ENCODE measurements at places on chromosomes 1 and 21.

DNA sequence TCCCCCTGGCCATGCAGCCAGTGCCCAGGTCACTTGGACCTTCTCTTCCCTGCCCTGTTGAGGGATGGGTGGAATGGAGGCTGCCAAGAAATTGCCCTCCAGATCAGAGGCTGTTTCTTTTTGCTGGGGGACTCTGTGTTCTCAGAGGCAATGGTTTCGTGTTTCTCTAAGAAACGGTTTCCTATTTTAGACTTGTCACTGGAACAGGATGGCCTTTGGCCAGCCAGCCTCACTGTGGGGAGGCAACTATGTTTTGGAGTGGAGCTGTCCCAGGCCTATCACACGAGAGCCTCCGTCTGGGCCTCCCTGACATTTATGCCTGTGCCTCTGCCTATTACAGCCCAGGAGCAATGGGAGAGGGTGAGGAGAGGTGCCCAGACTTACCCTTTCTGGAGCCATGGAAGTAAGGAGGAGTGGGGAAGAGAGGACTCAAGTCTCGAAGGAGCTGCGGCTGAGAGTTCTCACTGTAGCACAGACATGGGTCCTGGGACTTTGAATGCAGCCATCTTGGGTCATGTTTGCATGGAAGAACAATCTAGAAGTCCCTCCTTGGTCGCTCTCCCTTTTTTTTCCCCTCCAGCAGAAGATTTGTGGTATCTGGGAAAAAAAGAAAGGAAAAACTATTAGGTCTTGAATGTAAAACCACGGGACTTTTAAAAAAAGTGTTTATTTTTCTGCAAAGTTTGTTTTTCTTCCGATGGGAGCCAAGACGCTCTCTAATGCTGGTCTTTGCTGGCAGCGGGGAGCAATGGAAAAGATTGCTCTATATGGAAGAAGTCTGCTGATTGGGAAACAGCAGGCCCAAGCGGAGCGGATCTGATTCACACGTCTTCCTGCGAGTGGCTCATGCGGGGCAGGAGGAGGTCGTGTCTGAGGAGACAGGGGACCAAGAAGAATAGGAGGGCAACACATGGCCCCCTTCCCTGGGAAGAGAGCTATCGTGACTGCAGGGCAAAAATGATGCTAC, 219.2 kb downstream of the FOXD2 start:
- no peak for DNase-seq
- H3K27me3 ChIP-seq = peaks cover 60% of the 10 kb centered on the region
- H3K4me1 ChIP-seq = no peaks in the 10 kb centered on the region
- H3K4me3 ChIP-seq = no peak overlapping the region
- no peak overlapping the region for H3K27ac ChIP-seq

DNA sequence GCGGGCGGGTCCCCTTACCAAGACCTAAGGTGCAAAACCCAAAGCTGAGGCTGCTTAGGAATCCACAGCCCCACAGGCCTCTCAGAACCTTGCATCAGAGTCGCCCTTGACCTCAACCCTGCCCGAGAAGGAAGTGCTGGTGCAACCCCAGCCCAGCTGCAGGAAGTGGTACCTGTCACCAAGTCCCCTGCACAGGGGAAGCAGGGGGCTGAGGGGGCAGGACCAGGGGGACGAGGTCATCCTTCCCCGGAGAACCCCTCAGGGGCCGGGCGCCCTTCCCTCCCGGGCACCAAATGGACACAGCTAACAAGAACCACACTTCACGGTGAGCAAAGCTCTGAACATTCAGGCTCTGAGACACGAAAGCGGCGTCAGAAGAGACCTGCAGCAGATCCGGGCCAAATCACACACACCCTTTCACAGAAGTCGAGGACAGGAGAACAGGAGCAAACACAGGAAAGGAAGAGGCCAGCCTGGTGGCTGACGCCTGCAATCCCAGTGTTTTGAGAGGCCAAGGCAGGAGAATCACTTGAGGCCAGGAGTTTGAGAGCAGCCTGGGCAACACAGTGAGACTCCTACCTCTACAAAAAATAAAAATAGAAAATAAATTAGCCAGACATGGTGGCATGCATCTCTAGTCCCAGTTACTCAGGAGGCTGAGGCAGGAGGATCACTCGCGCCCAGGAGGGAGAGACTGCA, 6.4 kb downstream of the ITGB2 start:
- peaks cover 81% of the 10 kb centered on the region for H3K4me1 ChIP-seq
- peak overlapping the region; percentile 8 for H3K4me3 ChIP-seq
- no peaks in the 10 kb centered on the region for H3K36me3 ChIP-seq
- H3K27ac ChIP-seq = peak overlapping the region; percentile 70
- no peak for DNase-seq

DNA sequence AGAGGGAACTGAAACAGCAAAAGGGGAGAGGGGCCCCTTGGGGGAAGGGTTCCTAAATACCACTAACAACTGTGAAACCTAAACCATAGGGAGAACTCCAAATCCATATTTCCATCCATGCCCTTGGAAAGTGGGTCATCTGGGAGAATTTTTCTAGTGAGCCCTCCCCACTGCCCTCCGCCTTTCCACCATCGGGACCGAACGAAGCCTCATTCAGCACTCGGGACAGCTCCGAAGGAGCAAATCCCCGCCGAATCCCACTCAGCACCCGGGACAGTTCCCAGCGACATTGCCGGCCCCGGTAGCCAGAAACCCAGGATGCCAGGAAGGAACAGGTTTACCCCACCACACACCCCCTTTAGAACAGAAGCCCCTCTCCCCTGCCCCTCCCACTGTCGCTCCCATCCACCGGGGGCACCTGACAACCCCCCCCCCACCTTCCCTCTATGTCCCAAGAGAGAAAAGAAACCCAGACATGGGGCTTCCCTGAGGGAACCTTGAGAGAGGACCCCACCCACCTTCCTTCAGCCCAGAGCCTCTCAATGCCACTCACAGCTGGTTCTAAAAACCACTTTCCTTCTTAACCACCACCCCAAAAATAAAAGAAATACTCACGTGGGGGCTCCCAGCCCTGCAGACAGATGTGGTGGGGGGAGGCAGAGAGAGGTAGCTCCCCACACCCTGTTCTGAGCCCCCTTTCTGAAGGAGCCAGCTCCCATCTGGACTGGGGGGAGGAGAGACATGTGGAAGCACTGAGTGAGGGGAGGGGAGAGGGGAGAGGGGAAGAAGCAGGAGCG, 4.5 kb downstream of the DLGAP3 start:
- H3K27me3 ChIP-seq = peaks cover 5% of the 10 kb centered on the region
- no peak overlapping the region for H3K27ac ChIP-seq
- H3K4me1 ChIP-seq = peaks cover 3% of the 10 kb centered on the region
- no peak for DNase-seq

DNA sequence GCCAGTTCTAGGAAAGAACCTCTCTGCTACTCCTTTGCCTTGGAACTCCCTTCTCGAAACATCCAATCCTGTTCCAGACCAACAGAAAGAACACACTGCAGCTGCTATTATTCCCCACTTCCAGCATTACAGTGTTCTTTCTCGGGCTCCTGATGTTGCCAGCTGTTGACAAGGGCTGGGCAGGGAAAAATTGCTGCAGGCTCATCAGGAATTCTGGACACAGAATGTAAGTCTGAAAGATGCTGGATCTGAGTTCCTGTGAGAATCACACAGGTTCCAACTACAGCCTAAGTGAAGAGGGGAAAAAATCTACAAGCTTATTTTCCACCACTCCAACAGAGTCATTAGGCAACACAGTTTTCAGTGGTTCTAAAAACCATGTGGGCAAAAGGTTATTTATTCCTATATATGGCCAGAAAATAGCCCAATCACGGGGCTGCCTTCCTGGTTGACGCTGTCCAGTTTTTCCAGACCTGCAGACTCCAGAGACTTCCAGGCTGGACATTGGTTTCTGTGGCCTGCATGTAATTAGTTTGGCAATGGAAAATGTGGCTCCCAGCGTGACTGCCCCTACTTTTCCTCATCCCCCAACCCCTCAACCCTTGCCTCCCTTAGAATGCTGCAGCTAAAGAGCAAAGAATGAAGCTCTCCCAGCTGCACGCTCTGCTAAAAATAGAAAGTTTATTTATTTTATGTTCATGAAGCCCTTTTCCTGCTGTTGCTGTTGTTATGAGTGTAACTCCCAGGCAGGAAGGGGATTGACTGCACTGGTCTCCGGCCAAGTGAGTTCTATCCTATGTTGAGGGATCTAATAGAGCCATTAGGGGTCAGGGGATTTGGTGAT, 8.3 kb upstream of the KIAA0040 start:
- no peaks in the 10 kb centered on the region for H3K36me3 ChIP-seq
- no peak for DNase-seq
- H3K4me3 ChIP-seq = no peak overlapping the region
- H3K27me3 ChIP-seq = no peaks in the 10 kb centered on the region
- no peaks in the 10 kb centered on the region for H3K4me1 ChIP-seq
- H3K27ac ChIP-seq = peak overlapping the region; percentile 78

- peak overlapping the region; percentile 94 for H3K27ac ChIP-seq
- H3K36me3 ChIP-seq = no peaks in the 10 kb centered on the region
- no peaks in the 10 kb centered on the region for H3K27me3 ChIP-seq
Observed at GRCh38 chr1:185316163-185317033, 645 bp downstream of the IVNS1ABP start.

GRCh38 chr1:55635856-55636255, 420.7 kb upstream of the USP24 start:
- no peaks in the 10 kb centered on the region for H3K27me3 ChIP-seq
- H3K36me3 ChIP-seq = no peaks in the 10 kb centered on the region
- peaks cover 14% of the 10 kb centered on the region for H3K4me1 ChIP-seq
- DNase-seq = no peak
- peak overlapping the region; percentile 23 for H3K27ac ChIP-seq
- H3K4me3 ChIP-seq = no peak overlapping the region

GRCh38 chr1:204572923-204573922, 57.0 kb downstream of the MDM4 start:
- H3K4me1 ChIP-seq = peaks cover 48% of the 10 kb centered on the region
- no peaks in the 10 kb centered on the region for H3K27me3 ChIP-seq
- no peak overlapping the region for H3K4me3 ChIP-seq
- peaks cover 5% of the 10 kb centered on the region for H3K36me3 ChIP-seq
- H3K27ac ChIP-seq = peak overlapping the region; percentile 56

- no peaks in the 10 kb centered on the region for H3K27me3 ChIP-seq
- H3K27ac ChIP-seq = no peak overlapping the region
- peaks cover 59% of the 10 kb centered on the region for H3K36me3 ChIP-seq
- H3K4me3 ChIP-seq = no peak overlapping the region
- no peak for DNase-seq
Observed at GRCh38 chr21:43696214-43696613, 22.7 kb upstream of the PDXK start.

GRCh38 chr1:185926588-185926987, 192.4 kb downstream of the HMCN1 start:
- no peak for DNase-seq
- H3K27me3 ChIP-seq = no peaks in the 10 kb centered on the region
- H3K4me1 ChIP-seq = no peaks in the 10 kb centered on the region
- H3K36me3 ChIP-seq = no peaks in the 10 kb centered on the region

DNA sequence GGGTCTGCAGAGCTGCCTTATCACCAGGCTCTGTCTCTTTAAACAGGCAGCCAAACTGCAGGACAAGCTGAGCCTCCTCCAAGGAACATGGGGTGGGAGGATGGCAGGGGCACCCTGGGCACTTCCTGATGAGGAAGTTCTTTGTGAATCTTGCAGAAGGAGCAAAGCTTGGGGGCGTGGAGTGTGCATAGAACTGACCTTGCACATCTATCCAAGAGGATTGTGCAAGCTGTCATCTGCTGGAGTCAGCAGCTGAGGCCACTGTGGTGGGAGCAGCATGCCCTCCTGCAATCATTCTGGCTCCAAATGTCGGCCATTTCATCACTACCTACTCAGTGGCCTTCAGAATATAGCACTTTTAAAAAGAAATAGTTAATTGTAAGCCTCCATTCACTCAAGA, 182.2 kb downstream of the AJAP1 start:
- no peak overlapping the region for H3K4me3 ChIP-seq
- no peak overlapping the region for H3K27ac ChIP-seq
- peaks cover 22% of the 10 kb centered on the region for H3K4me1 ChIP-seq
